ENCODE measurements at places on chromosomes 7 and 10.
A peak's percentile ranks its signal among the peaks of the same experiment; 100 is the strongest.

- peak; percentile 42 for DNase-seq
Observed at GRCh38 chr7:156780724-156781455, 112.1 kb downstream of the LMBR1 start.

DNA sequence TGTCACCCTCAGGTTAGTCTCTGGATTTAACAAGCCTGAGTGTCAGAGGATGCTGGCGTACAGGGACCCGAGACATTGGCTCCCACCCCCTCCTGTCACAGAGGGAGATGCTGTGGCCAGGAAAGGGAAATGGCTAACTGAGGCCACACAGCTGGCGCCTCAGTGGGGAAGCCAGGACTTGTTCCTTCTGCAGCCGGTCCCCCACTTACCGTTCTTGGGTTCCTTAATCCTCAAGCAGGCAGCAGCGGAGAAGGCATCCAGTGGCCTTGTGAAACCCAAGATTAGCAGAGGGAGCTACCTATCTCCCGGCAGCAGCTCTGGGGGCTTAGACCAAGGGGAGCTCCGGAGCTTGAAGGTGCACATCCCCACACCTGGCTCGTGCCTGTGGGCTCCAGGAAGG lies 65.4 kb downstream of the NEURL1 start:
- DNase-seq = no peak

DNA sequence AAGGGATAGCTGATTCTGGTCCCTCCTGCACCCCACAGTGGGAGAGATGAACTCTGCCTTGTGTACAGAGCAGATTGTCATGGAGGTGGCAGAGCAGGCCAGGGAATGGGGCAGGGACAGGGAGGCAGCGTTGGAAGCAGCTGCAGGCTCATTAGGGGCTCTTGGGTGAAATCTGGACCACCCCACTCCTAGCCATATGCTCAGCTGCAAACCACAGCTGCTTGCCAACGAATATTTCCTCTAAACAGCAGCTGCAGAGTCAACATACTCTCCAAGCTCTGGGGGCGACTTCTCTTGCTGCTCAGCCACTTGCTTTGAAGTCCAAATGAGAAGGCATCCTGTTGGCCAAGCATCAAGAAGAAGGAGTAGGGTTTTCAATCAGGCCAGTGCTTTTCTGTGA lies 302.3 kb upstream of the AUTS2 start:
- no peak for DNase-seq

GRCh38 chr7:6259257-6259656 lies 13.2 kb downstream of the CYTH3 start:
- no peak for DNase-seq

- no peak for DNase-seq
Observed at GRCh38 chr7:106375499-106375898, 90.7 kb upstream of the NAMPT start.

DNA sequence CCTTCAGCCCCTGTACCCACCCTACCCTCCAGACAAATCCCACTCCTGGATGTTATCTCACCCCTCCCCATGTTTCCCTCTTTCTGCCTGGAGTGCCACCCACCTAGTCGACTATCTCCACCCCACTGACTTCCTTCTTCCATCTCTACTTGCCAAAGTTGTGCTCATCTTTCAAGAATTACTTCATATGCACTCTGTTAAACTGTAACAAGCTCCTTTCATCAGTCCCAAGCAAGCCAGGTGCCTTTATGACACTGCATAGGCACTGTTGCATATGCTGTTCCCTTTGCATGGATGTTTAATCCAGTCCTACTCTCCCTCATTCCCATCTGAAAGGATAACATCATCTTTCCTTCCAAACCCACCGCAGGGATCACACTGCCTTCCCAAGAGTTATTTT lies 8.9 kb upstream of the CDK1 start:
- no peak for DNase-seq

DNA sequence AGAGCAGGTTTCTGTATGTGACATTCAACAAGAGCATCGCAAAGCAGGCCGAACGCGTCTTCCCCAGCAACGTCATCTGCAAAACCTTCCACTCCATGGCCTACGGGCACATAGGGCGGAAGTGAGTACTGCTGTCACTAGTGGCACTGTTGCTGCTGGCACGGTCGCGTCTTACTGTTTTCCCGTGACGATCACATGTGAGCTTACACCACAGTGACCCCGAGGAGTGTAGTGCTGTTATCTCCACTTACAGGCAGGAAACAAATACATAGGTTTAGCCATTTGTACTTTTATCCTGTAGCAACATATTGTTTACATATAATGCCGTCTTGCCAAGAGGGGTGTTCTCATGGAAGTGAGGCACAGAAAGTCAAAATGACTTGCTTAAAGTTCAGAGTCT lies 25.4 kb downstream of the FBH1 start:
- DNase-seq = peak; percentile 30

- DNase-seq = no peak
Observed at GRCh38 chr7:88146616-88147015, 73.2 kb downstream of the SRI start.

GRCh38 chr7:36475011-36475342 lies 85.3 kb downstream of the ANLN start:
- DNase-seq = no peak

DNA sequence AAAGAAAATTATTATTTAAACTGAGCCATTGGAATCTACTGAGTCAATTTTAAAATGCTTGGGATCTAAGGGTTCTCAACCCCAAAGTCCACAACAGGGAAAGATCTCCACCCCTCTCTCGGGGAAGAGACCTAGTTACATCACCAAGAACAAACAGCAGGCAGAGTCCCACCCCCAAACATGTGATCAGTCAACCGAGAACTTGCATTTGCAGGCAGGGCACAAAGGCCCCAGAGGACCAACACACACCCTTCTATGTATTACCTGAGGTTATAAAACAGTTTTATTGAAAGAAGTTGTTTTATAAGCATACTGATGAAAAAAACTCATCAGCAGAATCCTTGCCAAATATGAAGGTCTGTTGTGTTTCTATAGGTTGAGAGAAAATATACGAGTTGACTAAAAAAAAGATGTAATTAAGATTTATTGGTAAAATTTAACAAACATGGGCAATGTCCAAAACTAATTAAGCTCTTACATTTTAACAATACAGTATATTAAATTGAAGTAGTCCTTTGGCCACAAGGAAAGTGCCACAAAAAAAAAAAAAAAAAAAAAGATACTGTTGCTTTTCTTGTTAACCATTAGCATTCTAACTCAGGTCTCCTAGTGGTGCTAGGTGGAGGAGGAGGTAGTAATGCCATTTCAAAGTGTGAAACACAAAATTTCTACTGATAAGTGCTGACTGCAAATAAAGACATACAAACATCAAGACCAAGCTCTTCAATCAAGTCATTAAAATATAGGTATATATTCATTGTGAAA lies 975 bp upstream of the USP54 start:
- DNase-seq = peak; percentile 62

DNA sequence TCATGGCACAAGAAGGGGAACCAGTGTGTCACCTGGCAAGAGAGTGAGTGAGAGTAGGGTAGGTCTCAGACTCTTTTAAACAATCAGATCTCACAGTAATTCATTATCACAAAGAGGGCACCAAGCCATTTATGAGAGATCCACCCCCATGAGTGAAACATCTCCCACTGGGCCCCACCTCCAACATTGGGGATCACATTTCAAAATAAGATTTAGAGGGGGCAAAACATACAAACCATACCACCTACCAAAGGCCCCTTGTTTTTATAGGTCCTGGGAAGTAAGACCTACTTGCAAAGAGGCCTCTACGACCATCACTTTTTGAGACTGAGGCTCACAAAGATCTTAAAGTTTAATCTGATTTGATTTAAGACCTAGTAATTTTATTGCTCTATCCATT lies 134.9 kb downstream of the NRCAM start:
- DNase-seq = no peak

DNA sequence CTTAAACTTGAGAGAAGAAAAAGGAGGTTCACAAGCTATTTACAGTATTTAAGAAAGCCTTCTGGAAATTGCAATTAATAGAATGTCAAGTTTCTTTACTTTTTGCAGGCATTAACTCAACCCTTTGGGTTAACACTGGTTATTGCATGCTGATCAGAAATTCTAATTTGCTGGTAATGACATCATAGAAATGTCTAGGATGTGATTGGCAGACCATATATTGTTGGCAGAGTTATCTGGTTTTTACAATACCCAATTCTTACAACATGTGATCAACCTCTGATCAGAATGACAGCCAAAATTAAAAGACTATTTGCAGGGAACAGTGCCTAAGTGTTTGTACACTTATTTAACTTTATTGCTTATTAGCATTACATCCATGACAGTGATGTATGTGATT lies 1.6 kb upstream of the CASD1 start:
- no peak for DNase-seq

- DNase-seq = no peak
Observed at GRCh38 chr10:76353237-76353851, 921.9 kb downstream of the LRMDA start.

- peak; percentile 39 for DNase-seq
Observed at GRCh38 chr7:99848420-99849216, 20.8 kb downstream of the CYP3A43 start.

Data from hematopoietic multipotent progenitor cell treated with erythropoietin and hydrocortisone succinate and interleukin-3 and kit ligand, for 6 days (in vitro differentiated cells).